NCI-H2081 (cell line): ENCODE measurements at places on chromosomes 4 and X.

- DNase-seq = no peak
Measured at GRCh38 chr4:153513596-153513995, 47.4 kb downstream of the TMEM131L start.

DNA sequence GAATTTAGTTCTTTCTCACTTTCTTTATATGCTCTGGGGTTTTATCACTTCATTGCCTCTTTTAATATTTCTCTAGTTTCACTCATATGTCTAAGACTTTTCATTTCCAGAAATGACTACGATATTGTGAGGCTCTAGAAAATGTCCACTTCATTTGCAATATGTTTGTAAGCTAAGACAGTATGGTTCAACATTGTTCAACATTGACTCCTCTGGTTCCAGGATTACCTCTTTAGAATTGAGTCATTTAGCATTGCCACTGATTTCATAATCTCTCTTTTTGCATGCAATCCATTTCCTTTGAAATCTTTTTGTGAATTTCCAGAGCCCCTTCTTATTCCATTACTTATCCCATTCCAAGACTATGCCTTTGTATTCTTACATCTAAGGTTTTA lies 32.3 kb downstream of the BBS12 start:
- DNase-seq = no peak

- no peak for DNase-seq
Measured at GRCh38 chr4:133474501-133474900, 325.4 kb downstream of the PCDH10 start.

DNA sequence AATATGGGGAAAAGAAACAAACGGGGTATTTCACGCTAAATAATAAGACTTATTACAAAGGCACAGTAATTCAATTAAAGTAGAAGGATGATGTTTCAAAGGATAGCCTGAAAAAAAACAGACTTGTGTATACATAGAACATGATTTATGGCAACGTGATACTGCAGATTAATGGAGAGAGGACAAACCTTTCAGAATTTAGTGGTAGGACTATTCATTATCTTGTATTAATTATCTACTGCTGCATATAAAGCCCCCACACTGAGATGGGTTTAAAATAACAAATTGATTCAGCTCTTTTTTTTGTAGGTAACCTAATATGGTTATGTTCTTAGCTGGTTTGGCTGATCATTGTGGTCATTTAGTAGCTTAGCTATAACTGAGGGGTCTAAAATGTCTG lies 1269.0 kb downstream of the FSTL5 start:
- no peak for DNase-seq

GRCh38 chrX:154091678-154092077 lies 5.8 kb downstream of the MECP2 start:
- no peak for DNase-seq
